ENCODE measurements at places on chromosomes 12 and 14.

- no peak for DNase-seq
Observed at GRCh38 chr14:58942516-58942915, 246.0 kb upstream of the DAAM1 start.

- no peak for DNase-seq
Observed at GRCh38 chr12:106276032-106276740, 26.3 kb upstream of the TCP11L2 start.

- no peak for DNase-seq
Observed at GRCh38 chr14:54450535-54450934, 9.4 kb upstream of the CNIH1 start.

DNA sequence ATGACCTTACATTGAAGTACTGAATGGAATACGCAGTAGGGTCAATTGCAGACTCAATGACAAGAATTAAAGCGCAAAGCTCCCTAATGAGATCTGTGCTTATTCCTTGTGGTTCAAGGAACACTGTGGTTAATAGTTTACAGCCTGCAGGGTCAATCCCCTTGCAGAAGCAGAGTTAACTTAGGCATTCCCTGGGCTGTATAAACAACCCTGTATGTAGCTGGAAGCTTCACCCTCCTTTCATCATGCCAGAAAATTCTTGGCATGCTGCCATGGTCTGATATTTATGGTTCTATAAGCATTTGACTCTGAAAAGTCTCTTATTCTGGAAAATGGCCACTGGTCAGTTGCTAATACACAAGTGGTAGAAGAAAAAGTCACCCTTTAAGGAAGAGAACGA lies 227.7 kb downstream of the NOVA1 start:
- DNase-seq, result no peak

DNA sequence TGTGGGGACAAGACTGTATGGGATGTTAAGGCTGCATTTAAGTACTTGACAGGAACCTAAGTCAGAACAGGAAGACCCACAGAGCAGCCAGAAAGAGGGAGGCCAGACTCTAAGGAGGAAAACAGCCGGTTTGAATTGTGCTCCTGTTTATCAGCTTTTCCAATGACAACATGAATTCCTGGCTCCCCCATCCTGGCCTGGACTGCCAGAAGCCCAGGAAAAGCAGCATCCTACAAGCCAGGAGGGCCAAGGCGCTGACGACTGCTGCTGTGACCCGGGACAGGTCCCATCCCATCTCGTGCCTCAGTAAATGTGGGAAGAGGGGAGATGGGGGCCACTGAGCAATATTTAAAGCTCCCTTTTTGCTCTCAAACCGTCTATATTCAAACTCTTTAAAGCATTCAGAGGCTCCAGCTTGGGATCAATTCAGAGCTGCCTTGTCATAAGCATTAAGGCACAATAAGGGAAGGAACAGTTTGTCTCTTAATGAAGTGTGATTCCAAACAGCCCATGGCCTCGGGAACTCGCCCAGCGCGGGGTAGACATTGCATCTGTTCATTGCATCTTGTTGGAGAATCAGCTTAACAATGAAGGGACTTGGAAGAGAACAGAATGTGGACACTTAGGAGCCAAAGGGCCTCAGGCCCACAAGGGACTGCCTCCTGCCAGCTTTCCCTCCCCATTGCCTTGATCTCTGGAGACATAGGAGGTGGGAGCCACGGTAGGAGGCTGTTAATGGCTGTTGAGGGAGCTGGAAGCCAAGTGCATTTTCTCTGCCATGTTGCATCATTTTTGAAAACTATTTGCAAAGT lies 49.6 kb downstream of the CMKLR1 start:
- no peak for DNase-seq

DNA sequence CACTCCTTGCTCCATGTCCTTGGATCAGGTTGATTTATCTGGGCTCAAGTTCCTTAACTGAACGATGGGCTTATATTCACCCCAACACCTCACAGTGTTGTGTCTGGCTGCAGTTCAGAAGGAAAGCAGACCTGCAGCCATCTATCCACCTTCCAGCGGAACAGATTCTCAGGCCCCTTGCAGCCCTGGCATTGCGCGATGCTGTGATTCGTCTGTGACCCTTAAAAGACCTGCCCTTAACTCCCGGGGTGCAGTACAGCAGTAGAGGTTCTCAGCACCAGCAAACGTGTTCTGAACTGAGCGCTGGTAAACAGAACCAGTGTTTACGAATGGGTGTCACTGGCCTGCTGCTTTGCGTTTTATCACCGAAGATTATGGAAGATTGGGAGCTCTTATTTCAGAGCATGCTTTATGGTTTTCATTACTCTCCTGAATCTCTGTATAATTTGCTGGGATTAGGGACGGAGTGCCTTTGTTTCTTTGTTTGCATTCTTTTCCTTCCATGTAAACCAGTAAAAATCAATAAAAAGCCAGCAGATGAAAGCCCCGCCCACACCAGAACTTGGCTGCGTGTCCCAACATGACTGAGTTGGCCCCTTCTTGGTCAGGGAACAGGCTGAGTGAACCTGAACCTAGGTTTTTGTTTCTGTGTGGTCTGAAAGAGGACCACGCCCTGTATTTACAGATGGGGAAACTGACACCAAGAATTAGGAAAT lies 286.7 kb upstream of the CRY1 start:
- no peak for DNase-seq

GRCh38 chr12:31705621-31706020 lies 23.2 kb downstream of the AMN1 start:
- DNase-seq, result no peak

GRCh38 chr12:74499192-74499591 lies 38.4 kb upstream of the ATXN7L3B start:
- DNase-seq, result no peak

DNA sequence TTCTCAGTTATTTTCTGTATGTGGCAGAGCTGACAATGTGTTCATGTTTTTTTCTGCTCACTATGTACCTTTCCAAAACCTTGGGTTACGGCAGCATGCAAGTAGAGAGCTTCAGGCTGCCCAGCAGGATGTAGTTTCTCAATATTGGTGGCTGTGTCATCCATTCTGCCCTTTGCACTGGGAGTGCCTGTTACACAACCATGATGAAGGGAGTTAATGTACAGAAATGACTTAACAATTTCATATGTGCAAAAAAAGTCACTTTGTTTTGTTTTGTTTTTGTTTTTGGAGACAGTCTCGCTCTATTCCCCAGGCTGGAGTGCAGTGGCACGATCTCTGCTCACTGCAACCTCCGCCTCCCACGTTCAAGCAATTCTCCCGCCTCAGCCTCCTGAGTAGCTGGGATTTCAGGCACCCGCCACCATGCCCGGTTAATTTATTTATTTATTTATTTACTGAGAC lies 6.1 kb upstream of the CNIH1 start:
- peak; percentile 5 for DNase-seq

GRCh38 chr14:63180011-63180410 lies 24.2 kb upstream of the RHOJ start:
- no peak for DNase-seq

GRCh38 chr14:59085207-59085739 lies 103.2 kb upstream of the DAAM1 start:
- no peak for DNase-seq

DNA sequence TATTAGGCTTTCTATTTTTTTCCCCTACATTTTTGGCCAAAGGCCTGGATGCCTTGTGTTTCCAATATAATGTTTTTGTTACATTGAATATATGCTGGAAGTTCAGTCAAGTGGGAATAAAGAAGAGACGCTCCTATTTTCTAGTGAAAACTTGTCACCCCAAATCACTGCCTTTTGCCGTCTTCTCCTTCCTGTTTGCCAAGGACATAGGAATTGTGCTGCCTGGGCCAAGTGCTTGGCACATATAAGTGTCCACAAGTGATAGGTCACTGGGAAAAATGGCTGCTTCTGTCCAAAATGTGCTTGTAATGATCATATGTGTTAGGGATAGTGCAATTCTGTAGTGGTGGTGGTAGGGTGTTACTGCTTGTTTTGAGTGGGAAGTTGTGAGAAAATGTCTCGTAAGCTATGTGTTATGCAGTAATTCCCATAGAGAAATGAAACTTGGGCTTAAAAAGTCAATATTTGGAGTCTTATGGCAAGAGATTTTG lies 11.6 kb upstream of the KCNJ8 start:
- no peak for DNase-seq

GRCh38 chr12:51482929-51483697 lies 58.5 kb downstream of the SLC4A8 start:
- peak; percentile 46 for DNase-seq

- no peak for DNase-seq
Observed at GRCh38 chr12:62933602-62934238, 1.2 kb downstream of the PPM1H start.

DNA sequence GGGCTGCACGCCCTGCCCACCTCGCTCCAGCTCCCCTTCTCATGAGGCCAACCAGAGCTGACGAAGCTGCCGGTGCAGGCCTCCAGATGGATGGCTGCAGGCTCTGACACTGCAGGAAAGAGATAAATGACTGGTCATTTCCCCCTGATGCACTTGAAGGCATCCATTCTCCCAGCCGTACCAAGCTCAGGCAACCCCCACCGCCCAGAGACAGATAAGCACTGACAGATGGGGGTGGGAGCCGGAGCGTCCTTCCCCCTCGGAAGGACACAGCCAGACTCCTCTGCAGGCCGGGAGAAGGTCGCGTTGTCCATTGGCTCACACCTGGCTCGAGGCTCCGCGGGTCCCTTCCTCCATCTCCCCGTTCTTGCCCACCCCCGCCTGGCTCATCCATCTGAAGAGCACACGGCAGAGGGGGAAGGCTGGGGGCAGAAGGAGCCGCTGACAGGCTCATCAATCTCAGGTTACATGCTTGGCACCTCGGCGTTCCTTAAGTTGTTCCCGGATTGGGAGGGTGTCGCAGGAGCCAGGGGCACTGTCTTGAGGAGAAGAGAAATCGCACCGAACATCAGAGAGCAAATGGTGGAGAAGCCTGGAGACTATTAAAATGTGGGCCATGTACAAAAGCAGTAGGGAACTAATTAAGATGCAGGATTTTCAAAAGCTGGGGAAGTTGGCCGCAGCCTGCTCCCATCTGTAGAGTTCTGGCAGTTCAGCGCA lies 151.6 kb downstream of the DPF3 start:
- no peak for DNase-seq

- DNase-seq, result no peak
Observed at GRCh38 chr14:71235875-71236274, 328.6 kb downstream of the PCNX1 start.

DNA sequence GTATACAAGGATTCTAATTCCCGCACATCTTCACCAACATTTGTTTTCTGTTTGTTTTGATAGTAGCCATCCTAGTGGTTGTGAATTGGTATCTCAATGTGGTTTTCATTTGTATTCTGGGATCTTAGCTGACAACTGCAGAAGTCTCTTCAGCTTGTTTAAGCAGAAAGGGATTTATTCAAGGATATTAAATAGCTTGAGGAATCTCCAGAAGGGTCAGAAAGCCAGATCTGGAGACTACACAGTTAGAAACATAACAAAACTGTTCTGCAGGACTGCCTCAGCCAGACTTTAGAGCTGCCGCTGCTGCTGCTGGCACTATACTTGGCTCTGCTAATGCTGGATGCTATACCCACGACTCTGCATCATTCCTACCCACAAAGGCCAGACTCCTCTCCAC lies 13.4 kb upstream of the CDKL1 start:
- DNase-seq, result no peak

- DNase-seq, result no peak
Observed at GRCh38 chr14:36971263-36971855, 201.0 kb downstream of the SLC25A21 start.

DNA sequence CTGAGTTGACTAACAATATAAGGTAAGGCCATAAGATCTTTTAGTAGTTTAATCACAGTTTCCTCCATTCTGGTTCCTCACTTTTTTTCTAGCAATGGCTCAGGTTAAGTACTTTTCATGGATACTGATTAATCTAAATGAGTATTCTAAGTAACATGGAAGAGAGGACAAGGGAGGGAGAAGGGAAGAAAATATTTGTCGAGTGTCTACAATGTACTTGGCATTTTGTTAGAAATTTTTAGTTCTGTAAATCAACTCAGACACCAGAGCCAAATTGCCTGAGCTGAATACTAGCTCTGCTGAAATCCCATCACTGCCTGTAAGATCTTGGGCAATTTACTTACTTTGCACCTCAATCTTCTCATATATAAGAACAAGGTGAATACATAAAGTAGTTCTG lies 20.2 kb downstream of the RERG start:
- DNase-seq, result no peak

- DNase-seq, result no peak
Observed at GRCh38 chr14:45144658-45145057, 8.9 kb downstream of the FANCM start.

DNA sequence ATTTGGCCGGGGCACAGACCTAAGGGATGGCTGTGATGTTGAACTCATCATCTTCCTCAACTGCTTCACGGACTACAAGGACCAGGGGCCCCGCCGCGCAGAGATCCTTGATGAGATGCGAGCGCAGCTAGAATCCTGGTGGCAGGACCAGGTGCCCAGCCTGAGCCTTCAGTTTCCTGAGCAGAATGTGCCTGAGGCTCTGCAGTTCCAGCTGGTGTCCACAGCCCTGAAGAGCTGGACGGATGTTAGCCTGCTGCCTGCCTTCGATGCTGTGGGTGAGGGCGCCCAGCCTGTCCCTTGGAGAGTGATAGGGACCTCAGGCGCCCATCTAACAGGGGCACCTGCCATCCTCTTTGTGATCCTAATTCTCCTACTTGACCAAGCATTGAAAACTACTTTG lies 12.4 kb downstream of the OAS3 start:
- no peak for DNase-seq

GRCh38 chr12:30701056-30701455 lies 5.4 kb upstream of the IPO8 start:
- DNase-seq, result no peak

DNA sequence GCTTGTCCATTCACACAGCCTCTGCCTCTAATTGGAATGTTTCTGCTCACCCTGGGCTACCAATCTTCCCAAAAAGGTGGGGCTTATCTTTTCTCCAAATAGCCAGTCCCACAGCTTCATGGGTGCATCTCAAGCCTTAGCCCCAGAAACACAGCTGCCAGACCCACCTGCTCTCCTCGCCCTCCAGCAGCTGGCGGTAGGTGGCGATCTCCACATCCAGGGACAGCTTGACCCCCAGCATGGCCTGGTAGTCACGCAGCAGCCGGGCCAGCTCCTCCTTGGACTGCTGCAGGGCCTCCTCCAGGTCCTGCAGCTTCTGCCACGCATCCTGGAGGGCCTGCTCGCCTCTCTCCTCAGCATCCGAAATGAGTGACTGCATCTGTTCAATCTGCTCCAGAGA lies 11.1 kb downstream of the KRT77 start:
- DNase-seq, result no peak

- DNase-seq, result no peak
Observed at GRCh38 chr12:101607894-101608293, 13.1 kb downstream of the MYBPC1 start.

- no peak for DNase-seq
Observed at GRCh38 chr14:101900253-101900652, 64.1 kb upstream of the DYNC1H1 start.

DNA sequence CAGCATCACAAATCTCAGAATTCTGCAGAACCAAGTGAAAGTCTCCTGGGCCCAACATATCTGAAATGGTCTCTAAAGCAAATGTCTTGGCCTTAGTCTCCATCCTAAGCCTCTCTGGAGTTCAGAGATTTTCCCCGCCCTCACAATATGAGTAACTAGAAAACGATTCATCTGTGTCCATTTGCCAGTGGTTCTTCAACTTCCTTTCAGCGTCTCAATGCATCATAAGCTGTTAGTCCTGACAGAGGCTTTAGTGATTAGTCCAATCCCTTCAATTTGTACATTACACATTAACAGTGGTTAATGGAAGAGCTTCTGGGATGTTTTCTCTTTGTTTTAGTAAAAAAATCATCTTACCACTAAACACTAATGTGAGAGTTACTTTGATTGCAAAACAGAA lies 17.4 kb downstream of the NPC2 start:
- no peak for DNase-seq

- no peak for DNase-seq
Observed at GRCh38 chr12:62301080-62301798, 41.0 kb downstream of the USP15 start.

- DNase-seq, result no peak
Observed at GRCh38 chr12:40054555-40055227, 51.2 kb downstream of the SLC2A13 start.
